ENCODE measurements at places on chromosomes 4 and X.

- no peak for DNase-seq
Measured at GRCh38 chr4:79223993-79224776, 101.7 kb downstream of the NAA11 start.

- DNase-seq = no peak
Measured at GRCh38 chr4:172202480-172203076, 389.4 kb downstream of the GALNTL6 start.

GRCh38 chr4:181517491-181517890, 725.7 kb upstream of the TENM3 start:
- no peak for DNase-seq

DNA sequence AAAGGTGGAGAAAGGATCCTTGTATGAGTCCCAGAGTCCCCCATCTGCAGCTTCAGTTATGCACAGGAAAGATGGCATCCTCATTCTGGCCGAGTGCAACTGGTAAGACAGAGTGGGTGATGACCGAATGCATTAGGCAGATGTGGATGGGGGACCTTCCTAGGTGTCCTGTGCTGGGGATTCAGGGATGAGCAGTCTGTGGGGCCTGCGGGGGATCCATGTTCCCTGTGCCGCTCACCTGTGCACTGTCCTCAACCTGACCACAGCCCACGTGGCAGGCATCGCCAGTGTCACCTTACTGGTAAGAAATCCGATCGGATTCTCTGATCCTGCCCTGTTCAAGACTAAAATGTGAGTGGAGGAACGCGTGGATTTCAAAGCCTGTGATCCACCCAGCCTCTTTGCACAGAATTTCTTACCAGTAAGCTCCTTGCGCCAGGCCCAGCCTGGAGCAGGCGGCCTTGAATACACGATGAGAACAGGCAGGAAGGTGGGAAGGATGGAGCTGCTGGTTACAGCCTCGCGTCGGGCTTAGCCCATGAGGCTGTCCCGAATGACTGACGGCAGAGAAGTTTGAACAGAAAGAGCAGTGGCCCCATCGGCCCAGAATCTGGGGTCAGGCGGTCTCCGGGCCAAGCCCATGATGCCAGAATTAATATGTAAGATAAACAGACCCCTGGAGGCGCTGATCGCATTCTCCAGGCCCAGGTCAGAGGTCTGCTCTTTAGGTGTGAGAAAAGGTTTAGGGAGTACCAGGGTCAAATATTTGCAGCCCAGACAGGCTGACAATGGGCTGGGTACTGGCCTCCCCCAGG, 56.5 kb downstream of the CPZ start:
- no peak for DNase-seq
